Stimulated activated CD4-positive, alpha-beta T cell treated with anti-CD3 and anti-CD28 coated beads, Interleukin-4, amount 100 ng/mL, for 1 hour (primary cell): ENCODE measurements at places on chromosomes 5 and 9.

GRCh38 chr5:112339761-112340160 lies 79.3 kb downstream of the EPB41L4A start:
- no peak for DNase-seq

DNA sequence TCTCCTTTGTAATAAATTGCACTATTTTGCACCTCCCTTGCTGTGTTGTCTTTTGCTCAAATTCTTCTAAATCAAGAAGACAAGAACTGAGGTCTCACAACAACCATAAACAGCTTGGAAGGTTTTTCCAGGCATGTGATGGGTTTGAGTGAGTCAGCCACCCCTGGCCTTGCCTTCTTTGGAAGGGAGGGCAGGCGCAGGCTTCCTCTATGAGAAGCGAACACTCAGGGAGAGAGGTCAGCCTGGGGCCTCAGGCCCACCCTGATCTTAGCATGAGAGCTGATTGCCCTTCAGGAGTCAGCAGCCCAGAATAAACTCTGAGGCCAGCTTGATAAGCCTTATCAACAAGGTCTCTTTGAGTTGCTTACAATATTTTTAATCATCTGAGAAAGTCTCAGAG lies 31.6 kb downstream of the S1PR3 start:
- DNase-seq, result no peak

GRCh38 chr9:134063571-134064450 lies 4.0 kb downstream of the BRD3 start:
- no peak for DNase-seq

DNA sequence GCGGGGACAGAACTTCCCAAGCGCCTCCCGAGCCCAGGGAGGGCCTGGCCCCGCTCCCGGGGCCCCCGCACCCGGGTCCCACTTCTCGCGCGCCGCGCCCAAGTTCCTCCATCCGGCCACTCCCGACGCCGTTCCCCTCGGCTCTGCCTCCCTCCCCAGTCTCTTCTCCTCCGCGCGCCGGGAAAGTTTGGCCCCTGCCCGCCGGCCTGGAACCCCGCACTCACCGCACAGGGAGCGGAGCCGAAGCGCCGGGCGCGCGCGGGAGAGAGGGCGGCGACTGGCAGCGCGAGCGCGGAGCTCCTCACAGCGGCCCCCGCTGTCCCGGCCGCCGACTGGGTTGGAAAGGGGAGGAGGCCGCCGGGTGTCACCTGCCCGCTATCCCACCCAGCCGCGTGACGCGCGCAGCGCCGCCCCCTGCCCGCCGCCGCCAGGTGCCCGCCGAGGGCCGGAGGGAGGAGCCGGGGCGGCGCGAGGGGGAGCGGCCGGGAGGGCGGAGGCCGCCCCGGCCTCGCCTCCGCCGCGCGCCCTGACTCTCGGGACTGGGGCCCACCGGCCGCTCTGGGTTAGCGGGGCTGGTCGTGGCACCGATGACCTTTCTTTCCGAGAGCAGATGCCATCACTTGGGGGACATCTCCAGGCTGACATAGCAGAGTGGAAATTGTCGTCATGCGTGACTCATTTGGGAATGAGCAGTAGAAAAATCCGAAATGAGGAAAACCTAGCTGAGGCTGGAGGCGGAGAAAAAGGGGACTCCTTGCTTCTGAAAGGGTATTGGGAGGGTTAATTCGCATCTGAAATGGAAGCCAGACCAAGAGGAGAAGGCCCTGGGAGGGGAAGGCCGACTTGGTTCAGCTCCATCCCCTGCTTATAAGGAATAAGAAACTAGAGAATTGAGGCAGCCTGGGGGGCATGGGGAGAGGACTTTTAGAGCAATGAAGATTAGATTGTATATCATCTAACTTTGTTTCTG lies at the start of gene ELOVL7:
ELOVL7 (minus strand) TSS at position 334 of the 970 bp plus-strand sequence. CDS start 56,872 bp downstream, outside the sequence.
- peak; percentile 38 for DNase-seq
